Heart left ventricle (tissue), 16 donors: ENCODE measurements at places on chromosomes 6 and 20. TPM values are rescaled to one million over a fixed set of nuclear protein-coding genes. Genes with fewer than 3 reads are reported as not detected.

The SOBP gene
- 15.5 TPM for total RNA-seq

The CST1 gene
- not detected for total RNA-seq

The BTNL2 gene
- not detected for total RNA-seq

The AVP gene
- total RNA-seq, result not detected

The SUN5 gene
- not detected for total RNA-seq

The SLC16A10 gene
- 9.4 TPM for total RNA-seq

The TSPO2 gene
- not detected for total RNA-seq

GRCh38 chr6:67112120-67112519 is 1405.1 kb upstream of the EYS start:
- no peak for DNase-seq

DNA sequence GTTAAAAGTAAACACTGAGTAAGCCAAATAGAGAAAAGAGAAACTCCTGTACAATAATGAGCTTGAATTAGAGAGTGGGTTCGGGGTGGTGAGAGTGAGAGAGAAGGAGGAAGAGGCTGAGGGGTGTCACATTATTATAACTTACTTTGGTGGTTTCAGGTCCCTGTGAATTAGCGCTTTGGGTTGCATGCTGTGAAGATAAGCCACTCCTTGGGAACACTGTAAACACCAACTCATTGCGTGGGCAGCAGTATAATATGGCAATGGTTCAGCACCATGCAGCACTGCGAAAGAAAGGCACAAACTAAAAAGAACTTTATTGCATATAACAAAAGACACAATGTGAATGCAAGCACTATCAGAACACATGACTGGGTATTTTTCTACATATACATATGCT is 26.9 kb downstream of the MAP3K7 start:
- no peak for DNase-seq

DNA sequence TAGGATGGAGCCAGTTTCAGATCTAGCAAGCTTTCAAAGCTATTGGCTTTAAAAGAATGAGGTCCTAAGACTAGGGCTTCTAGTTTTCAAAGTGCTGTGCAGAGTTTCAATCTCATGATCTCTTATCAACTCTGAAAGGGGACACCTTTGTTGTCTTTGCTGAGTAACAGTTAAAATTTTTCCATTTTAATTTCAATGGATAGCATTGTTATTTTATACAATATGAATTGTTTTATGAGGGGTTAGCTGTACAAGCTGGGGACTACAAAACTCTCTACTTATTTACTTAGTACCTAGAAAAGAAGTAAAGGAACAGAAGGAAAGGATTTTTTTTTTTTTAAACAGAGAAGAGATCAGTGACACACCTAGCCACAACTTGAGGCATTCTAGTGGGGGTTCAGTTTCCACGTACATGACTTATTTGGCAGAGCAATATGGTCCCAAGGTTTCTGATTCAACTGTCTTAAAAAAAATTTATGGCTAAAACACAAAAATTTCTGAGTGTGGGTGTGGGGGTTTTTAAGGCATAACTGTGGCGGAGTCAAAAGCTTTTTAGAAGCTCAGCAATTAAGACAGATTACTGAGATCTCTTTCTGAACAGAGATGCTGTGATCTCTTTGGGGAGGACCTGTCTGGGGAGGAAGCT is 46.1 kb upstream of the JAG1 start:
- DNase-seq, result no peak

DNA sequence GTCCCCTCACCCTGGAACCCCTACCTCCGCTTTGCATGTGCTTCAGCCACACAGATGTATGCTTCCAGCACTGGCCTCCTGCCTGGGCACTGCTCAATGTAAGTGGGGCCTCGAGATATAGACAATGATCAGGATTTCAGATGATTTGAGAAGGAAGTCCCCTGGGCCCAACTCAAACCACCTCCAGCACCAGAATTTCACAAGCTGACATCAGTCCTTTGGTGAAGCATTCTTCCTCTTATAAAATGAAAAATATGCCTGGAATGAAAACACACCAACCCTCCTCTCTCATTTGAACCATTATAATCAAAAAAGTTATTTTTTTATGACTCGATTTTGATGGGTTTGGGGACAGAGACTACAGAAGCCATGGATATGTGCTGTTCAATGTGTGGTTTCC is 48.5 kb downstream of the BTBD3 start:
- DNase-seq, result no peak

- DNase-seq, result peak; percentile 87
Observed at GRCh38 chr6:26216886-26217713, 129.9 kb downstream of the HFE start.

- no peak for DNase-seq
Observed at GRCh38 chr6:41488433-41489119, 57.6 kb upstream of the FOXP4 start.

GRCh38 chr6:84549917-84550316 is 214.5 kb downstream of the TBX18 start:
- DNase-seq, result no peak

DNA sequence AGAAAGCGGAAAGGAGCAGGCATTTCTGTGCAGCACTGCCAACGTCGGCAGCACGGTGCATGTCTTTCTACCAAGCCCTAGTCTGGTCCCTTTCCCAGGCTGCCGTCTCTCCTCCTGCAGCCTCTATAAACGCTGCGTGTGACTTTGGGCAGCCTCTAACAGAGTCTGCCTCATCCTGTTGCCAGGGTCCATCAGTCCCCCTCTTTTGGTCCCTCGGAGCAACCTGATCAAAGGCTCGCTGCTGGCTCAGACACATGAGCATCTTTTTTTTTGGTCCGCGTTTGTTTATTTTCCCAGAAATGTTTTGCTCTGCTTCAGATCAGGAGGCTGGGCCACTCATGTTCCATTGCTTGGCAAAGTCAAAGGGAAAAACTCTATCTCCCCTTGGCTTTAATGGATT is 166.8 kb upstream of the CST7 start:
- no peak for DNase-seq
